ENCODE measurements at places on chromosomes 1 and 21.

DNA sequence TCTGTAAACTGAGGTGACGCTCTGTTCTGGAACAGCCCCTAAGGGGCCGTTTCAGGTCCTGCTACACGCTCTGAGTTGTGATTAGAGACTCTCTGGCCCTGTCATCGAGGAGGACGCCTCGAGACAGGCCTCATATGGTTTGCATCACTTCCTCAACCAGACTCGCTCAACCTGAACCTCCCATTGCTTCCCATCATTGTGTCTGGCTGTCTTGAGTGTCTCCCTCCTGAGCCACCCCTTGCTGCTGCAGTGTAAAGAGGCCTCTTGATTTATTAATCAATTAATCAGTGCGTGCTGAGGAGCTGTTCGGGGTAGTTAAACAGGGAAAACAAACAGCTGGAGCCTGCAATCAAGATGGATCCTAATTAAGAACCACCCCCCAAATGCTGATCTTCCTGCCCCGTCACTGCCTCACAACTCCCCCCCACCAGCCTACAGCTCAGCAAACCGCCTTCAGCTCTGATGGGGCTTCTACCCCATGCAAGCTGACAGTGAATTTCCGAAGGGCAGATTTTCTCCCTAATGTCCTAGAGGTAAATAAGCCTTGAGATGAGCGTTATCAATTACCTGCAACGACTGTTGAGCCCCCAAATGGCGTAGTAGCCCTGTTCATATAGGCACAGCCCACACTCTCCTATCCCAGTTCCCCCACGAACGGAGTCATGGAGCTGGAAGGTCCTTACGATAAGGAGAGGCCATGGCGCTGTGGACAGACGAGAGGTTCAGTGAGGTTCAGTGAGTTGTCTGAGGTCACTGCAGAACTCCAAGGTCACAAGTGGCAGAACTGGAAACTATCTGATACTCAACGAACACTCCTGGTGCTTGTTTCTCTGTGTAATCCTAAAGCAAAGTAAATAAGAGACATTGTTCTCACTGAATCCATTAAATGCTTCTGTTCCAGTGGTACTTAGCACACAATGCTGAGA is 210.6 kb downstream of the KIF26B start:
- no peak for DNase-seq

DNA sequence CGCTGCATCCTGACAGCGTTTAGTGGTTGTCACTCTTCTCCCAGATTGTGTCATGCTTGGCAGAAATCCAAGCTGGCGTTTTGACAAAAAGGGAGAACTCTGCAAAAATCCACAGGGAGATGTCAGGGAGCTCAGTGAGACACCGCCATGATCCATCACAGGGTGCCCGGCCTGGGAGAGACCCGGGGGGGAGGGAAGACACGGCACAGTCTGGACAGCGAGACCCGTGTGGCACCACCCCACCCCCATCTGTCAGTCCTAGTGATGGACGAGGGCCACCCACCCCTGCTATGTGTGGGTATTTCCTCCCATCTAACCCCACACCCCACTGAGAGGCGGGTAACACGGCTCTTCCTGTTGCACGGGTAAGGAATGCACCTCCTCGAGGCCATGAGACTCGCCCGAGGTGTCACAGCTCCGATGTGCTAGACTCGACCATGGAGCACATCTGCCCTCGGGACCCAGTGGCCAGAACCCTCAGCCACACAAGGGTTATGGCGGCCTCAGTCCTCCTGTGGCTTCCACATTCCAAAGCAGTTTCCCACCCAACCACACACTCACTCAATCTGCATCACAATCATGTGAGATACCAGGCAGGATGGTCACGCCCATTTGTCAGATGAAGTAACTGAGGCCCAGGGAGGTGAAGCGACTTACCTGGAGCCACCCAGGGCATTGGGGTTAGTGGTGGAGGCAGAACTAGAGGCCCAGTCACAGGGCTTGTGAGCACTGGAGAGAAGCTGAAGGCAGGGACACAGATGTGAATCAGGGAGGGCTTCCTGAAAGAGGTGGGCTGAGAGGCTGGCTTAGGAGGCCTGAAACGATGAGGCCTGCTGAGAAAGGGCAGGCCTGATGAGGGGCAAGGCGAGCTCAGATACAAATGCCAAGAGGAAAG is 688.5 kb downstream of the MATN1 start:
- DNase-seq: no peak

DNA sequence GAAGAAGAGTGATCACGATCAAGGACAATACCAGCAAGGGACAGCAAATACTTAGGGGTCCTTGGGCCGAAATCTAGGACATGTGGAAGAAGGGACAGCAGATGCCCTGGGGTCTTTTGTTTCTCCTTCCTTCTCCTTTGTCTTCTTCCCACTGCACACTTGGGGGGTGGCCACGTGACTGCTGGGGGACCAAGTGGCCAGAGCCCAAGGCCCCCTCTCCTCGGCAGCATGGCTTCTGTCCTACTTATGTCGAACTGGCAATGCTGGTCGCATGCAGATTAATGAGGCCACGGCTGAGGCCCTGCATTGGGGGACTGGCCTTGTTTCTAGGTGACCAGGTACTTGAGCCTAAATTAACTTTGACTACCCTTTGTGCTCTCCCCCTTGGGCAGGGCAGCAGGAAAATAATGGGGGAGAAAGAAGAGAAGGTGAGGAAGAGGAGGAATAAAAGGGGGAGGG is 83.0 kb downstream of the GRIK3 start:
- DNase-seq: no peak

DNA sequence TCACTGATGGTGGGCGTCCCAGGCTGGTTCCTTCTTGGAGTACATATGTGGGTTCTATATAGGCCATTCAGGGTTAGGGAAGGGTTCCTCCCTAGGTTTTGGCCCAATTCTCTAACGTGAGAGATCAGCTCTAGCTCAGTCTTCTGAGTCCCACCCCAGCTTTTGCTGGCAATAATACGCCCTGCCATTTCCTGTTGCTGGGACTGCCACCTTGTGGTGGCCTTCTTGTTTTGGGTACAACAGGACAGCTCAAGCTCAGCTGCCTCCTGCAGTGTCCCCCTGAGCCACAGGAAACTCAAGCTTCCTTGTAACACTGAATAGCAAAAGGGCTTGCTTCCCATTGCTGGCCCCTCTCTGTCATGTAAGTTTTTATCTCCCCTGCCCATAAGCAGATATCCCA is 77.8 kb downstream of the BACH1 start:
- no peak for DNase-seq

DNA sequence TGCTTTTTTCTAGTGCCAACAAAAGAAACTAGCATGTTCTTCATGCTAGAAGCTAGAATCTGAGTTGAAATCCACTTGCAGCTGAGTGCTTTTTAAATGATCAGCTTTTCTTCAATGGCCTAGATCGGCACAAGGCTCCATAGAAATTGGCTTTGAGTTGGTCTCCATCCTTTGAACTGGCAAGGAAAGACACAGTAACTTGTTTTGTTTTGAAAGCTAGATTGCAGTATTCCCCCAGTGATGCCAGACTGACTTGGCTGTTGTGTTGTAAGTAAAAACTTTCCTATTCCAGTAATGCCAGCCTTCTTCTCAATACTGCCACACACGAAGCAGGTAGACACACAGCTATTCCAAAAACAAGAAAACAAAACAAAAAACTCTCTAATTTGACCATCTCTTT is 139.1 kb downstream of the FMN2 start:
- DNase-seq: no peak

DNA sequence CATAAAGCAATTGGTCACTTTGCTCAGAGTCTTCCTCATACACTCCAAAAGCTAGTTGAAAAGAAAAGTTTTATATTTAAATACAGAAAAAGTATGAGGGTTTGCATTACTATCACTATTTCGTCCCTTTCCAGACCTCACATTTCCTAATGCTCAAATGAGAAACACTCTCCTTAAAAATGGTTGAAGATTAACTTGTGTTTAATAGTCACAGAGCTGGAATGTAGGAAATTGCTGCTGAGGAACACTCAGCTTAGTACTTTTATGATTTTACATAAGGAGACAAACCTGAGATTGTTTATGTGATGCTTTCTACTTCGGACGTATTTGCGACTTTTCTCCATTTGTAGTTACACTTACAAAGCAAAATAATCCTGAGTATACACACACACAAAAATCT is 39.8 kb downstream of the MYSM1 start:
- no peak for DNase-seq

DNA sequence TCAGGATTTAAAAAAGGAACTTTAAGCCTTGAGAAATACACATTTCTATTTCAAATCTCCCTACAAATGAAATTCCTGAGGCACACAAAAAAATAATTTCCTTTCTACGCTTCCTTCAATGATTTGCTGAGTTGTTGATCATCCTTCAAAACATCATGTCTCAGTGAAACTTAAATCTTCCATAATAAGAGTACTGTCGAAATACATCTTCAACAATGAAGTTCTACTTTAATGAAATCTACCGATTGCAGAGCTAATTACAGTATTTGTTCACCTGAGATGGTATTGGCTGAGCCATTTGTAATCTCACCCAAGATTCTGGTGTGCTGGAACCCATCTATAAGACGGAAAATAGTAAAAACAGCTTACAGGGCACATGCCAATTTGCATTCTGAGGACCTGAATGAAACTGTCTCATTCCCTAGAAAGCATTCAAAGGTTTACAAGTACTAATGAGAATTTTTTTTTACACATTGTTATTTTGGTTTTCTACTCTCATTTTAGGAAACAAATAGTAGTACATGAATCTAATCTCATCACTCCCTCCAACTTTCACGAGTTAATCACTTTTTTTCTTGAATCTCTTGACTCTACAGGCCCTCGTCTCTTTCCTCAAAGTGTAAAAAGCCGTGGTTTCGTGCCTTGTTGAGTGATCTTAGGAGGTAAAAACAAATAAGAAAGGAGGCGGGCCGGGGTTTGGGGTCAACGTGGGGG is 1.1 kb downstream of the CHML start:
- DNase-seq: no peak

DNA sequence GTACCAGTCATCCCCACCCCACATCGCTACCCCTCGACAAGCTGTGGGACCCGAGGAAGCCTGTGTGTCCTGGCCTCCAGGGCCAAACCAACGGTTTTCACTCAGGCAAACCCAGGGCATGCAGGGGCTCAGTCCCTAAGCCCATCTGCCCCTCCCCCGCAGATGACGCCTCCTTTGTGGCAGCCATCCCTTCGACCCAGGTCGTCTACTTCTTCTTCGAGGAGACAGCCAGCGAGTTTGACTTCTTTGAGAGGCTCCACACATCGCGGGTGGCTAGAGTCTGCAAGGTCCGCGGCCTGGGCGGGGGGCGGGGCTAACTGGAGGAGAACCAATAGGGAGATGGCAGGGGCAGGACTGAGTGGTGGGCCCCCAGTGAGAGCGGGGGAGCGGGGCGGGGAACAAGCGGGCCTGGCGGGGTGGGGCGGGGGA is 7.4 kb downstream of the SEMA4A start:
- DNase-seq: peak; percentile 42

- no peak for DNase-seq
Observed at GRCh38 chr1:47023268-47024140, at the start of gene CYP4X1. TSS of gene CYP4X1 (plus strand) at chr1:47023669. CDS start at chr1:47023818, 149 bp downstream.

DNA sequence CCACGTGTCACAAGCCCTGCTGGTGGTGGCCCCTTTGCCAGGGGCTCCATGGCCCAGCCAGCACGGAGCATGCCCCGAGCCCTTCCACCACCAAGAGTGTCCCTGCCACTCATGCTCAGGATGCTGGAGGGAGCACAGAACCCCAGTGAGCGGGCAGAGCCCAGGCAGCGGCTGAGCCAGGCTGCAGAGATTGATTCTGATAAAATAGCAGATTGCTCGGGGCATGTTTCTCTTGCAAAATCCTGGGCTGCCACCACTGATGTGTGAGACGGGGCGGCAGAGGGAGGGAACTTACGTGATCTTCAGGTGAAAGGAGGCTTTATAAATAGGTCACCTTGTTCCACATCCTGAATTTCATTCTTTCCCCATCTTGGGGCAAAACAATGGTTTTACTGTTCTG is 53.2 kb downstream of the SPSB1 start:
- no peak for DNase-seq

DNA sequence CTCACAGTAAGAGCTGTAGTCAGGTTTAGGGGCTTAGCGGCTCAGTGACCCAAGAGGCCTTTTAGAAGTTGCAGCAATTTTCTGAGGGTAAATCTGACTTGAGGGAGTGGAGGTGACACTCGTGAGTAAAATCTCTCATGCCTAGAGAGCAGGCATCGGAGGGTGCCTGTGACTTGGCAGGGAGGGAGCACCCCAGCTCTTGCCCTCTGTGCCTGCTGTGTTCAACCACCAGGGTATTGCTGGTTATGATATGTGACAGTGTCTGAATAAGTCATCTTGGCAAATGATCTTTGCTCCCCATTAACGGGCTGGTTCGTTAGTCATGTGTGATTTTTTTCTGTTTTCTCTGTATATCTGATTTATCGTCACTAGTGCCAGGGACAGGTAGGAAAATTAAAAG is 5.9 kb downstream of the MAN1C1 start:
- DNase-seq: no peak

DNA sequence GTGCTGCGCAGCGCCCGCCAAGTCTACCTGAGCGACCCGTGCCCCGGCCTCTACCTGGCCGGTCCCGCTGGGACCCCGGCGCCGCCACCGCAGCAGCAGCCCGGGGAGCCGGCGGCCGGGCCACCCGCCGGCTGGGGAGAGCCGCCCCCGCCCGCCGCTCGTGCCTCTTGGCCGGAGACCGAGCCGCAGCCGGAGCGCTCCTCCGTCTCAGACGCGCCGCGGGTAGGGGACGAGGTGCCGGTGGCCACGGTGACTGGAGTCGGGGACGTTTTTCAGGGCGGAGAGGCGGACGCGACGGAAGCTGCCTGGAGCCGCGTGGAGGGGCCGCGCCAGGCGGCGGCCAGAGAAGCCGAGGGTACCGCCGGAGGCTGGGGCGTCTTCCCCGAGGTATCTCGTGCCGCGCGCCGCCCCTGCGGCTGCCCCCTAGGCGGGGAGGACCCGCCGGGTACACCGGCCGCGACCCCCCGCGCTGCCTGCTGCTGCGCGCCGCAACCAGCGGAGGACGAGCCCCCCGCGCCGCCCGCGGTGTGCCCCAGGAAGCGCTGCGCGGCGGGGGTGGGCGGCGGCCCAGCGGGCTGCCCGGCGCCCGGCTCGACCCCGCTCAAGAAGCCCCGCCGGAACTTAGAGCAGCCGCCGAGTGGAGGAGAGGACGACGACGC is 646 bp downstream of the IER5 start:
- no peak for DNase-seq

GRCh38 chr21:17732306-17732705 is 86.8 kb downstream of the C21orf91 start:
- DNase-seq: no peak

- DNase-seq: no peak
Observed at GRCh38 chr1:62263006-62263813, 56.0 kb downstream of the KANK4 start.

DNA sequence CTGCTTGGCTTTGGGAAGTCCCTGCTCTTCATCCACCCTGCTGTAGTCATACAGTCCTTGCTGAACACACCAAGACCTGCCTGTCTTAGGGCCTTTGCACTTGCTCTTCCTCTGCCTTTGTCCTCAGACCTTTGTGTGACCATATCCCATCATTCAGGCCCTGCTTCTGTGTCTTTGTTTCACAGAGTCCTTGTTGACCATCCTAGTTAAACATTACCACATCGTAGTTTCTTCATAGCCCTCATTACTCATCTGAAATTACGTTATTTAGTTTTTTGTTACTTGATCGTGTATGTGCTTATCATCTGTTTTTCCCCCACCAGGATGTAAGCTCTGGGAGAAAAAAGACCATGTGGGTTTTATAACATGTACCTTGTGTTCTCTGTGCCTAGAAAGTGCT is 18.3 kb upstream of the SPRR5 start:
- DNase-seq: no peak

All from T1000 (cell line).